CD4-positive, alpha-beta T cell treated with Interleukin-1 beta for 1 hour (primary cell): ENCODE measurements at places on chromosomes 16 and 17.

DNA sequence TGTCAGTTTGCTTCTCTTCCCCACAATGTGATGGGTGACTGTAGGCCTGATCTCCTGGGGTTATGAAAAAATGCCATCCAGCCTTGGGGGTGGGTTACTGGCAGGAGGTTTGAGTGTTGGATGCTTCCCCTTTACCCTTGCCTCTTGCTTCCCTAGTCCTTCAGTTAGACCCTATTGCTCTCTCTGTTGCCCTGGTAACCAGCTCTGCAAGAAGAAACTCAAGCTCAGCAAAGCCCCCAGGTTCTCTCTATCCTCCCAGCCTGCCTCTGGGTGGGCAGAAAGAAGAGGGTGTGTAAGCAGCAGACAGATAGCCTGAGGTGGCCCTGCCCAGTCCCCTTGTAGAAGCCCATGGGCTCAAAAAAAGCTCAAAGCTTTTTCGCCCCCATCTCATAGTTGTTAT is 2.8 kb upstream of the RAPGEFL1 start:
- DNase-seq, result no peak

DNA sequence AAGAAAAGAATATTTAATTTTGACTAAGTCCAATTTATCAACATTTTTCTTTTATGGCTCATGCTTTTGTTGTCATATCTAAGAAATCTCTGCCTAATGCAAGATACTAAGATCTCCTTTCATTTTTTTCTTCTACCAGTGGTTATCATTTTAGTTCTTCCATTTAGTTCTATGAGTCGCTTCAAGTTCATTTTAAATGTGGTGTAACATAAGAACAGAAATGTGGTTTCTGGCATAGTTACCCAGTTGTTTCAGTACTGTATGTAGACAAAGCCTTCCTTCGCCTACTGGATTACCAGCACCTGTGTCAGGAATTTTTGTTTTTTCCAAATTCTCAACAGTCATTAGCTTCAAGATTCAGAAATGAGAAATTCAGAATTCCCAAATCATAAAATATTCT is 175.7 kb downstream of the PARN start:
- DNase-seq, result no peak

DNA sequence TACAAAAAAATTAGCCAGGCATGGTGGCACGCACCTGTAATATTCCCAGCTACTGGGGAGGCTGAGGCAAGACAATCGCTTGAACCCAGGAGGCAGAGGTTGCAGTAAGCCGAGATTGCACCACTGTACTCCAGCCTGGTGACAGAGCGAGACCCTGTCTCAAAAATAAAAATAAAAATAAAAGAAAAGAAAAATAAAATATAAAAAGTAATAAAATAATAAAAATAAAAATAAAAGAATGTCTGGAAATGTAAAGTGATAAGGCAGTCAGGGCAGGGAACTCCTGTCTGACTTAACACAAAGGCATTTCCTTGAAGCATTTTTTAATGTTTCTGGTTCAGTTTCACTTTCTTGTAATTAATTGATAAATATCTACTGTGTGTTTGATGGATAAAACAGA is 34.7 kb upstream of the DNAJA2 start:
- DNase-seq, result no peak

GRCh38 chr16:88451586-88452481 is 1.2 kb upstream of the ZFPM1 start:
- no peak for DNase-seq

DNA sequence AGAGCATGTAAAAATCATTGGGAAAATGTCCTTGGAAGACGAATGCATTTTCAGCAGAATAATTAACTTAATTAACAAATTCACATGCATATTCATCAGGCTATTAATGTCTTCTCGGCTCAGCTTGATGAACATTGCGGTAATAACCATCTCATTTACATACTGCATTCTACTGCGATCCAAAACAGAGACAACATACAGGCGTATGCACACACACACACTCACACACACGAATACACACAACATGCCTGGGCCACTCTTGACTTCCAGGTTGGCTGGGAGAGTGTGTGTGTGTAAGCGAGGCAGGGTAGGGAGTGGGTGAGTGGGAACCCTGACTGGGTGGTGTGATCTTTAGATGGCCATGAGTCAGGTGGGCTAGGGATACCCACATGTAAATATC is 44.7 kb downstream of the NEUROD2 start:
- DNase-seq, result no peak

DNA sequence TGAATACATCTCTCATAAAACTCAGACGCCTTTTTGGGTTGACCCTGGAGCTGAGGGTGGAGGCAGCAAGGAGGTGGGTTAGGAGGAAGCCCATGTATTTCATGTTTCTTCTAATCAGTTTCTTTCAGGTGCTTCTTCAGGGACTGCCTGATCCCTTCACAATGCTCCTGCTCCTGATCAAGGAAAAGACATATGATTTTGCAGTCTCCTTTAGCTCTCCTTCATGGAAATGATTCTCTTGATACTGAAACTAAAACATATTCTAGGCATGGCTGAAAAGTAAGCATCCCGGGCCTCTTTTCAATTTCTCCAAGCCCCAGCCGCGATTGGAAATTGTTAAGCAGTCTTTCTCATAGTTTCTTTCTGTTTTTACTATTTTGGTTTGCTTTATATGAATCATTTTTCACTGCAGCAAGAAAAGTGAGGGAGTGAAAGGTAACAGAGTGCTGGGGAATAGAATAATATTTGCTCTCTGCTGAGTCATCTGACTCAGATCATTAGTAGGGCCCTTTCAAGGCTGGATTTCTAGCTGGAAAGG is 730.7 kb downstream of the CDH11 start:
- DNase-seq, result no peak

DNA sequence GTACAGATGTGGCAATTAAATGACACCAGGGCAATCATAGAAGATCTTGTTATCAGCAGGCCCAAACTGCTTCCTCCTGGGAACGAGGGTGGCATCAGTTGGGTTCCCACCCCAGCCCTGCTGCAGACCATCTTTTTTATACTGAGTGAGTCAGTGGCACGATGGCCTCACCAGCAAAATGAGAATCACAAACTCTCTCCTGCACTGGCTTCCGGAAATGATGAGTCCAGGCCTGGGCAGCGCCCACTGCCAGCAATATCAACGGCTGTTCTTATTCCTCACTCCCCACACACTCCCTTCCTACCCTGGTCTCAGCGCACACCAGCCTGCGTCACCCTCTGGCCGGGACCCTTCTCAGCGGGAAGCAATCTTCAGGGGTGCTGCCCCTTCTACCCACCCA is 340.3 kb downstream of the FOXL1 start:
- no peak for DNase-seq

- DNase-seq, result no peak
Measured at GRCh38 chr17:79338152-79338551, 263.5 kb downstream of the ENGASE start.

DNA sequence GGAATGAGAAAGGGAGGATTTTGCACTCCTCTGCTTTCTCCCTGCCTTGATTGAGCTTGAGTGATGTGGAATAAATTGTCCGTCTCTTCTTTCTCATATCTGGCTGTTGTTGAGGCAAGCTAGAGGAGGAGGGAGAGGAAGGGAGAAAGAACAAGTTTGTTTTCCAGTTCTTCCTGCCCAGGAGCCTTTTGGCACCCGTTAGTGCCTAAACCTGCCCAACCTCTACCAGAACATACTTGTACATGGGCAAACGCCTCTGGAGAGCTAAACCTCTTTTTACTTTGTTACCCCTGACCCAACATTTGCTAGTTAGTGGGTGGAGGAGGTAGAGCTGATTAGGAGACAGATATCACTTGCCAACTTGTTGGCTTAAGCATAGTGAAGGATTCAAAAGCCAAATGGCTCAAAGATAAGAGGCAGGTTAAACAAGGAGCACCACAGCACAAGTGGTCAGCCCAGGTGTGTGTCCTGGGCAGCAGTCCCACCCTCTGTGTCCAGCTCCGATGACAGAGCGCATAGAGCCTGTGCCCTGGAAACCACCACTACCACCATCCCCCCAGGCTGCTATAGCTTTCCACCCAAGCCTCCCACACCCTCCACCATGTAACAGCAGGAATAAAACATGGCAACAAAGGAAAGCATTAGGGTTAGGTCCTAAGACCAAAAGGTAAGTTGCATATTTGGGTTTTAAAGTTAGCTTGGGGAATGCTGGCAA is 6.5 kb downstream of the ODF4 start:
- no peak for DNase-seq

DNA sequence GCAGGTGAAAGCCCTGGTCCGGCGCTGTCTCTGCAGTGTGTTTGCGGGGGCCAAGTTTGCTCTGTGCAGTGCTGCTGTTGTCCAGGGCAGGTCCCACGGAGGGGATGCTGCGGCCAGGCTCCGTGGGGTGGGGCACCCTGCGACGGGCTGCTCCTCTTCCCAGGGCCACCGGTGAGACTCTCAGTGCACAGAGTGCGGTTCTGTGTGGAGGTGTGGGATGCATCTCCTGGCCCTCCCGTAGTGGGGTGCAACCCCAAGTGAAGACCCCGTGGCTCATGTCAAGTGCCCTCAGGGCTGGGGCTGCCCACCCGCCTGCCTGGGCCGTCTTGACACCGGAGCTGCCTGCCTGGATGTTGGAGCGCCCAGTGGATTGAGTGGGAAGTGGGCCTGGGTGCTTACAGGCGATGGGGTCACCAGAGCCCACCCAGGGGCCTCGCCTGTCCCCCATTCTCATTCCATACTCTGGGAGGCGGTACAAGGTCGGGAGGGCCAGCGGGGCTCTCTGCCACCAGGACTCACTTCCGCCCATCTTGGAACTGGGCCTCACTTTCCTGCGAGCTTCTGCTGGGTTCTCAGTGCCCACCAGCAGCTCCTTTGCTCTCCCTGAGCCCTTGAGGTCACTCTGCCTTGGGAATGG is 119.9 kb downstream of the BANP start:
- no peak for DNase-seq
